ENCODE measurements at places on chromosomes 6 and 20.
A peak's percentile ranks its signal among the peaks of the same experiment; 100 is the strongest.

DNA sequence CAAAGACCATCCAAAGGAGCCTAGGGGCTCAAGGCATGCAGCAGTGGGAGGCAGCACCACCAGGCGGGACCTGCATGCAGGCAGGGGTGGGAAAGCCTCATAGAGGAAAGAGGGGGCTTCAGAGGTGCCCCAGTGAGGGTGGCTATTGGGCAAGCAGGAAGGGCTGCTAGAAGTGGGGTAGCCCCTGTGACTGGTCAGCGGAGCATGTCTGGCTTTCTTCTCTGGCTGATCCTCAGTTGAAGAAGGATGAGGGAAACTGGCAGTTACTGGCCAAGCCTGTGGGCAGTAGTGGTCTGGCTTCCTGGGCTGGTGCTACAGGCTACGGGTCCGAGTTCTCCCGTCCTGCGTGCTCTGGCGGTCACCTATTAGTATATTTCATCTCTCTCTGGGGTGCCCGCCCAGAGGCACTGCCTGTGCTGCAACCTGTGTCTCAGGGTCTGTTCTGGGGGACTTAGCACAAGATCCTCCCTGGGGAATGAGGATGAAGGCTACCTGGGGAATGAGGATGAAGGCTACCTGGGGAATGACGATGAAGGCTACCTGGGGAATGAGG is 35.9 kb upstream of the CST7 start:
- DNase-seq, result no peak

- DNase-seq, result no peak
Observed at GRCh38 chr6:131117878-131118277, 17.4 kb upstream of the AKAP7 start.

DNA sequence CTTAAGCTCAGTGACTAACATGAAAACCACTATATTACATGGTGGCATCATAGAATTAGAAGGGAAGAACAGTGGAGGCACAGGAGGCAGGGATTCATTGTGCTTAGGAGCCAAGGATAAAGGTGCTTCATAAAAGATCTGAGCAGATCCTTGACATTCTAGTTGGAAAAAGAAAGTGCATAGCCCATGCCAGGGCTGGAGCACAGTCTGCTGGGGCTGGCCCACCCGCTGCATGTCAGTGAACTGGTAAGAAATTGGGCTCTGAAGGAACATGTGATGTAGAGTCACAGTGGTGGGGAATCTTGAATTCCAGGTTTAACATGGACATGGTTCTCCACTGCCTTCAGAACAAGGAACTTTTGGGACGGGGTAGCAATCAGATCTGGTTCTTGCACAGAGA is 20.4 kb downstream of the MYLIP start:
- DNase-seq, result no peak

DNA sequence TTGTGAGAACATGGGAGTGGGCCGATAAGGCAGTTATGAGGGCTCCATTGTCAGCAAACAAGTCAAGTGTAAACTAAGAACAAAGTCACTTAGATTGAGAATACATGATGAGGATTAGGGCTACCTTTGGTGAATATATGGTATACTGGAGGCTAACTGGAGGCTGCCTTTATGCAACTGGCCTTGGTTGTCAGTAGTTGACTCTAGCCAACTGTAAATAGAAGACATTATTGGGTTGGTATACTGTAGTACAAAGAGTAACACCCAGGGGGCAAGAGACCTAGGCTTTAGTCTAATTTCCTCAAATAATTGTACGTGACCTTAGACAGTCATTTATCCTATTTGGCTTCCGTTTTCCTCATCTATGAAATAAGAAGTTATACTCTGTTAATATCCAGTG is 235.2 kb downstream of the ARID1B start:
- no peak for DNase-seq

DNA sequence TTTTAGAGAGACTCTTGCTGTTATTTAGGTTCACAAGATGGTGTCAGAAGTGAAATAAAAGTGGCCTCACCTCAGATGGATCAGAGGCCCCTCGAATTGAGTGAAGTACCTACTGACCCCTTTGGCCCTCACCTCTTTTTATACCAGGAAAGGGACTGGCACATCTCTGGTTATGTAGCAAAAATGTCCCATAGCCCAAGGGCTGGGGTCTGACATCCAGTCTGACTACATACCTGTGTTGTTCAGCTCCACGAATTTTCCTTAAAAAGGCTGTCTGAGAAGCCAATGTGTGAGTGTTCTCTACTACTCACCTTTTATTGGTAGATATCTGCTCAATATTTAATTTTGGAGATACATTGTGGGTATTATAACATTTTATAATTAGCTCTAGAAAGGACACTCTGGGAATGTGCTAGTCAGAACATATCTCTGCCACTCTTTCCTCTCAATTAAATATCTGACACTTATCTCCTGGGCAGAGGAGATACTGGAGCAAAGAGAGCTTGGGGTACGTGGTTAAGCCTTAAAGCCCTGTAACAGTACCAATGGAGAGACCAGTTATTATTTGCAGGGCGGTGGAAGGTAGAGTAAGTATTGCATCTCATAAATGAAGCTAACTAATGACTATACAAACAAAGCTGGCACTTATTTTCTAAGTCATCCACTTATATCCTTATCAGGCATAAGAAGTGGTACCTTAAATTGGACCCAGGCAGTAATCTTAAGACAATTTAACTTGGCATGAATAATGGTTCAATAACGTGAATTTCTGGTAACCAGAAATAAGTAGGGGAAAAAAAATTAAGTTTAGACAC is 20.0 kb upstream of the IL22RA2 start:
- no peak for DNase-seq

DNA sequence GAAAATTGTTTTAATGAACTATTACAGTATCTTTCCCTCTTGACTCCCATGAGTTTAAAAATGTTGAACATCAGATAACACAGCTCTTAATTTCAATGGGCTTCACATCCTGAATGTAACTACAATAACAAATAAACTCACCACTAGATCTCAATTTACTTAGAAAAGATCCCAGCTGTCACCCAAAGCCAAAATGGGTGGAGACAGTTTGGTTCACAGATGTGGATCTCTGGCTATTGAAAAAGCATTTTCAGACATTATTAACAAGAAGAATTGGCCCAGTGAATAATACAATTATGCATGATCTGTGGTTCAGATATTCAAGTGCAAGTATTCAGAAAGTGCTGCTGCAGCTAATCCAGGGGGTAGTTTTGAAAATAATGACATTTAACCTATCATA is 184.7 kb upstream of the RALGAPA2 start:
- no peak for DNase-seq

GRCh38 chr6:105077596-105078385 is 102.0 kb downstream of the POPDC3 start:
- peak; percentile 78 for DNase-seq

DNA sequence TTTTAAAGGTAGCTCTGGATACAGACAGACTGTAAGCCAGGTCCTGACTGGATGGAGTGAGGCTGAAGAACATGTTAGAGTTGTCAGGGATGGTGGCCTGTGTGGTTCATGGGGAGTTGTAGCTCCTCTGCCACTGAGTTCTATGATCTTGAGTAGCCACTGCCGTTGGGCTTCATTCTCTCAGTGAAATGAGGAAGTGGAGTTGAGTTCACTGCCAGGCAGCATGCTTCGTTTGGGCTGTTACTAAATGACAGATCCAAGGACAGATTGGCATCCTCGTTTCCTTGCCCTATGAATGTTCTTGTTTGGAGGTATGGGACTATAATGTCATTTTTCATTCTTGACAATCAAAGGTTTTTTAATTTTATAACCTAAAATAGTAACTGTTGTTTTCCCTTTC is 37.2 kb downstream of the SCAND1 start:
- DNase-seq, result no peak

GRCh38 chr20:20614391-20614790 is 98.1 kb downstream of the RALGAPA2 start:
- no peak for DNase-seq

DNA sequence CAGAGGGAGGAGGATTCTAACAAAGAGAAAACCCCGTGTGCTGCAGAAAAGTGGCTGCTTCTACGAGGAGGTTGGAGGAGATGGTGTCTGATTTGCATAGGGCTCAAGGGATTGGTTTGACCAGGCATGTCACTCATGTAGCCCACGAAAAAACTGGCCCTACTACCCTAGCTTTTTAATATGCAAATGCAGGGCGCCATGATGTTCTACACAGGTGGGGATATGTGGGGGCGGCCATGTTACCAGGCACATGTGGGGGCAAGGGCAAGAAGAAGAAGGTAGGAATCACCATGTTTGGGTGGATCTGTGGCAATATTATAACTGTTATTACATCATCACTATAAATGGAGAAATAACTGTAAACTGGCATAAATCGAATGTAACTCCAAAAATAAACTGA is 9.9 kb downstream of the KIAA1755 start:
- DNase-seq, result no peak

- DNase-seq, result peak; percentile 0
Observed at GRCh38 chr6:123965894-123966293, 162.2 kb downstream of the NKAIN2 start.

- DNase-seq, result no peak
Observed at GRCh38 chr6:90107771-90108282, 188.8 kb downstream of the BACH2 start.

- DNase-seq, result peak; percentile 63
Observed at GRCh38 chr6:106586815-106587415, 42.4 kb downstream of the RTN4IP1 start.

DNA sequence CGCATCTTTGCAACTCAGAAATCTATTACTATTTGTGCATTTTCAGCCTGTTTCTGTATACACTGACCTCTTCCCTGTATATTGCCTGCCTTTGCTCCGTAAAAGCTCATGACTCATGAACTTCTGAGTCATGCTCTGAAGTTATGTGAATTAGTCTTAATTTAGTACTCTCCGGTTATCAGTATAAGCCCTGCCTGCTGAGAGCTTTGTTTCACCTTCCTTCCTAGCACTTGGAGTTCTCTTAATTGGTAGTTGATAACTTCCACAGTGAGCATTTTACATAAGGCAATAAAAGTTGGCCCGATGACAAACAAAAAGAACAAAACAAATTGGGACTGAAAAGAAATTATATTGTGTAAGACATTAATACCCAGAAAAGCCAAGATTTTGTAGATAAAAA is 231.4 kb downstream of the GJA1 start:
- DNase-seq, result peak; percentile 86

DNA sequence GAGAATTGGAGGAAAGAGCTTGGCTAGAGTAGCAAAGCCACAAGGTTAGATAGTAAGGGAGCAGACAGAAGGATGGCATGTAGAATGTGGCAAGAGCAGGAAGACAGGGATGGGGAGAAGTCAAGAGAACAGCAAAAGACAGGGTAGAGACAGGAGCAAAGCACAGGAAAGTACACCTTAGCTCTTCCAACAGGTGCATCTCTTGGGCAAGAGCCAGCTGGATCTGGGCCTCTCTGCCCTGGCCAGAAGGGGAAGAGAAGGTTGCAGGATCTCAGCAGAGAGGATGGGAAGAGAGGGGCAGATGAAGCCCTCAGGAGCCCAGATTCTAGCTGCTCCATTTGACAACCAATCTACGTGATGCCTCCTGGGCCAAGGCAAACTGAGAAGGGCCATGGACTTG is 16.7 kb downstream of the SCUBE3 start:
- DNase-seq, result no peak

DNA sequence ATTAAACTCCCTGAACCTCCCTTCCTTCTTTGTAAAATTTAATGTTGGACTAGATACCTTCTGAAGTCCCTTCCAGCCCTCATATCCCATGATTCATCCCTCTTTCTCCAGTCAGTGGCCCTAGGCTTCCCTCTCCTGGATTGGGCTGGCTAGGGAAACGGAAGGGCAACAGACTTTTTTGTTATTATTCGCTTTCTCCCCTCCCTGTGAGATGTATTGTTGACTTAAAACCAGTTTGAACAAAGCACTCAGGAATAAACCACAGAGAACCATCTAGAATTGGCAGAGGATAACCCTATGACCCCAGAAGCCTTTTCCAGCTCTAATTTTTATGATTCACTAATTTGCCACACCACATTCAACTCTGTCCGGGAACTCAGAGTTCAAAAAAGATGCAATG is 239.7 kb upstream of the SUPT3H start:
- DNase-seq, result peak; percentile 22

GRCh38 chr20:53617791-53618489 is 24.3 kb upstream of the ZNF217 start:
- DNase-seq, result no peak

GRCh38 chr20:57660181-57660921 is 40.1 kb upstream of the ZBP1 start:
- DNase-seq, result no peak

DNA sequence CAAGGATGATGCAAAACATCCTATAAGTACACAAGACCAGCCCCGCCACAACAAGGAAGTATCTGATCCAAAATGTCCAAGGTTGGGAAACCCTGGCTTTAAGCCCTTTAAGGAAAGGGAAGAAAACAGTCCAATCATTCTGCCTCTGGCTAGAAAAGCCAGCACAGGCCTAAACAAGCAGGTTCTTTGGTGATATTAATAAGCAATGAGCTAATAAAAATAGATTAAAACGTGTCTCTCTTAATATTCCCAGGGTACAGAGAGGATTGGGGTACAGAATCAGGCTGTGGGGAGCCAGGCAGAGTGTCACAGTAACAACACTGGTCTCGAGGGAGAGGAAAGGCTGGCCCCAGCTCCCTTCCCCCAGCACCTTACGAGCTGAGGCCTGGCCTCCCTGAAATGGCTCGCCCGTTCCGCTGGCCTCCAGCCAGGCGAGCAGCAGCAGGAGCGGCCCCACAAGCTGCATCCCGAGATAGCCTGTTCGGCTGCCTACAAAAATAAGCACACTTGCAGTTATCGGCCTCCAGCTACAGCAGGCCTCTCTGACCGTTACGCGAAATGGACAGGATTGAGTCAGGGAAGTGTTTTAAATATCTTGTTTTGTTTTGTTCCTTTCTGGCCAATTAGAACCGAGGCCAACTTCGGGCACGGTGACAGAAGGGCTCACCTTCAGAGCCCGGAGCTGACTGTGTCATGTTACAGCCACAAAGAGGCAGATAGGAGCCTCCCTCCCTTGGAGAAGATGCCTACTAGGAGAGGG is 4.0 kb upstream of the ZMYND8 start:
- peak; percentile 80 for DNase-seq

GRCh38 chr20:64114356-64114971 is 7.1 kb upstream of the NPBWR2 start:
- no peak for DNase-seq

DNA sequence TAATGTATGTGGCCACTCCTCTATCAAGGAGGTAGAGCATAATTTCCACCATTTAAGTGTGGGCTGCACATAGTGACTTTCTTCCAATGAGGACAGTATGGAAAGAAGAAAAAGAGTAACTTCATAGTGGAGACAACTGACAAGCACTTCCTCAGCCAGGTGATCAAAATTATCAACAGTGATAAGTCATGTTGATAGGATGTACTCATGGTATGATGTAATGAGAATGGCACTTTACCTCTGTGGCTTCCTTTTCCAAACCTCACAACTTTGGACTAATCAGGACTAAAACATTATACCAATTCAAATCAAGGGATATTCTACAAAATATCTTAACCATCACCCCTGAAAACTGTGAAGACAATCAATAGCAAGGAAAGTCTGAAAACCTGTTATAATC is 302.3 kb upstream of the CITED2 start:
- DNase-seq, result no peak

GRCh38 chr6:41901882-41902519 is 6.8 kb upstream of the USP49 start:
- DNase-seq, result peak; percentile 42
